Activated T-helper 9 cell treated with anti-CD3 and anti-CD28 coated beads, Interleukin-2, amount 50 U/mL, for 16 hours (primary cell): ENCODE measurements at places on chromosomes 5 and 9.

DNA sequence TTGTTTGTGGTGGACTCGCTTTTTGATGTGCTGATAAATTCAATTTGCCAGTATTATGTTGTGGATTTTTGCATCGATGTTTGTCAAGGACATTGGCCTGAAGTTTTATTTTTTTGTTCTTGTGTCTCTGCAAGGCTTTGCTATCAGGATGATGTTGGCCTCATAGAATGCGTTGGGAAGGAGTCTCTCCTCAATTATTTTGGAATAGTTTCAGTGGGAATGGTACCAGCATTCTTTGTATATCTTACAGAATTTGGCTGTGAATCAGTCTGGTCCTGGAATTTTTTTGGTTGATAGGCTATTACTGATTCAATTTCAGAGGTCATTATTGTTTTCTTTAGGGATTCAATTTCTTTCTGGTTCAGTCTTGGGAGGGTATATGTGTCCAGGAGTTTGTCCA is 141.4 kb upstream of the RGS7BP start:
- DNase-seq = no peak

GRCh38 chr5:8606231-8606630 is 737.3 kb downstream of the MTRR start:
- no peak for DNase-seq

GRCh38 chr9:37667706-37668105 is 17.0 kb downstream of the FRMPD1 start:
- DNase-seq = no peak

DNA sequence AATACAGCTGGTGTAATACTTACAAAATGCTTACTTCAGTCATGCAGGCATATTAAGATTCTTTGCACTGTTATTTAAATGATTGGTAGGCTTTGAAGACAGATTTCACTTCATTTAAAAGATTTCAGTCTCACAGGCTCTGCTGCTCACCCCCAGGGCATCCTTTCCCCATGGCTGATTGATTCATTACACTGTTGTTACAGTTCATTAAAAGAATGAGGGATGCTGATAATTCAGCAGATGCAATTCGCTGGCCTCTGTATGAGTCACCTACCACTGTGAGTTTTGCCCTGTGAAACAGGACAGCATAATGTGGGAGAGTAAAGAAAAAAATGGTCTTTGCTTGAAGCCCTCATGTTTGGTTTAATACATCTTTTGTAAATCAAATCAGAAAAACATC is 246.9 kb downstream of the CYLC2 start:
- DNase-seq = no peak

DNA sequence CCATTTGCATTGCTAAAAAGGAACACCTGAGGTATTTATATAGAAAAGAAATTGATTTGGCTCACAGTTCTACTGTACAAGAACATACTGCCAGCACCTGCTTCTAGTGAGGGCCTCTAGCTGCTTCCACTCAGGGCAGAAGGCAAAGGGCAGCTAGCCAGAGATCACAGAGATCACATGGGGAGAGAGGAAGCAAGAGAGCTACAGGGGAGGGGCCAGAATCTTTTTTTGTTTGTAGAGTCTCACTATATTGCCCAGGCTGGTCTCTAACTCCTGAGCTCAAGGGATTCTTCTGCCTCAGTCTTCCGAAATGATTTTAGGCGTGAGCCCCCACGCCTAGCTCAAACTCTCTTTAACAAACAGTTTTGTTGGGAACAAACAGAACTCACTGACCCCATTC is 6.1 kb downstream of the SLCO4C1 start:
- no peak for DNase-seq

- no peak for DNase-seq
Observed at GRCh38 chr9:13383216-13383615, 103.7 kb upstream of the MPDZ start.

DNA sequence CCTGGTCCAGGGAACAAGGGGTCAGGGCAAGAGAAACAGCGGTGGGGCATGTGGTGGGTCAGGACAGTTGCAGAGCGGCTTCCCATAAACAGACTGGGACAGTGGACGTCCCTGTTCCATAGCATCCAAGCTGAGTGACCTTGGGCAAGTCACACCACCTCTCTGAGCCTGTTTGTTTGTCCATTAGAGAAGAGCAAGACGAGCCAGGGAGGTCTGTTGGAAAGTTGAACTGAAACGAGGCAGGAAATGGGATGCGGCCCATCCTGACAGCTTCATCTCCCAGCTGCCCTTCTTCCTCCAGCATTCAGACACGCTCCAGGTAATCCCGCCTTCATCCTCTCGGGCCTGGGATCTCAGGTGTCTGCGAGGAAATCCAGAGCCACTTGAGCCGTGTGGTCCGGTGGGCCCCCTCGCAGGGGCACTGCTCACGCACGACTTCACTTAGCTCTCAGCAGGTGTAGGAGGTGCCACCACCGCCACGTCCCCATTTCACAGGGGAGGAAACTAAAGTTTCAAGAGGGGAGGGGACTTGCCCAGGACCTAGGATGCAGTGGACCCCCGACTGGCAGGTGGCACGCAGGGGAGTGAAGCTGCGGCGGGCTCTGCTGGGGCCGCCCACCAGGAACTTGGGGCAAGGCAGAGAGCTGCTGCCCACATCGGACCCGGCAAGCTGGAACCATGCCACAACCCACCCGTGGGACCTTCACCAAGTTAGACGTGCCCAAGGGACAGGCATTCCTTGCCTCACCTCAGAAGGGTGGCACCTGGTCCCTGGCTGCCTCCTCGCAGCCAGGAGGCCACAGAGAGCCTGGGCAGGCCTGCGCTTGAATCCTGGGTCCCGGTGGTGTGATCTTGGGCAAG is 13.0 kb downstream of the PTGES2 start:
- DNase-seq = no peak

GRCh38 chr9:126695701-126696400 is 82.1 kb downstream of the LMX1B start:
- no peak for DNase-seq

GRCh38 chr9:81534138-81534875 is 155.0 kb downstream of the TLE1 start:
- DNase-seq = no peak

GRCh38 chr5:1466631-1467265 is 21.5 kb upstream of the SLC6A3 start:
- DNase-seq = no peak

GRCh38 chr9:126152622-126153362 is 173.8 kb upstream of the MVB12B start:
- no peak for DNase-seq

DNA sequence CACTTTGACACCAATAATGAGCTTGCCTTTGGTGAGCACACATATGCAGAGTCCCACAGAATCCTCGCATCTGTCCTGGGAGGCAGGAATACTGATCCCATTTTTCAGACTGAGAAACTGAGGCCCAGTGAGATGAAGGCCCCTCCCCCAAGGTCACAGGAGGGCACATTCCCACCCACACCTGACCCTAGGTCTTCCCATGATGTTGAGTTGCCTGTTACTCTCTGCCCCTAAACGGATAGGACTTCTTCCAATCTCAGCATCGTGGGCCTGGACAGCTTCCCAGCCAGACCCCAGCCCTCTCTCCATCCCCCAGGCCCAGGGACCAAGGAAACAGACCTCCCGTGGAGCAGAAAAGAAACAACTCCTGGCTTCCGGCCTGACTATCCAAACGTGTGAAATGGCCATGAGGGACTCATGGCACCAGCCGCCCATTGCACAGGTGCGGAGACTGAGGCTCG is 877 bp downstream of the SH3GLB2 start:
- no peak for DNase-seq

DNA sequence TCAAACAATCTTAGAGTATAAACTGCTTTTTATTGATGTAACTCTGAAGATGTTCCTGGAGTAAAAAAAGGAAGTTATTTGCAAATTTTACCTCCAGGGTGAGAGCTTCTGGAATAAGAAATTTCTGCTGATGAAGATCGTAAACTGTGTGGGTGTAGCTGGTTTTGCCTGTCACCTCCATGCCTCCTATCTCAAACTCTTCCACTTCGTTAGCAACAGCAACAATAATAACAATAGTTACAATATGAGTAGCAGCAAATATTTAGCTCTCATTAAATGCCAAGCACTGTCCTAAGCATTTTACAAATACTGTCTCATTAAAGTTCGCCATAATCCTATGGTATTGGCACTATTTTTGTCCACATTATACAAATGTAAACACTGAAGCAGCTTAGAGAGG is 57.9 kb downstream of the GCNT1 start:
- DNase-seq = no peak

- no peak for DNase-seq
Observed at GRCh38 chr9:136379003-136379287, 5.5 kb upstream of the CARD9 start.

DNA sequence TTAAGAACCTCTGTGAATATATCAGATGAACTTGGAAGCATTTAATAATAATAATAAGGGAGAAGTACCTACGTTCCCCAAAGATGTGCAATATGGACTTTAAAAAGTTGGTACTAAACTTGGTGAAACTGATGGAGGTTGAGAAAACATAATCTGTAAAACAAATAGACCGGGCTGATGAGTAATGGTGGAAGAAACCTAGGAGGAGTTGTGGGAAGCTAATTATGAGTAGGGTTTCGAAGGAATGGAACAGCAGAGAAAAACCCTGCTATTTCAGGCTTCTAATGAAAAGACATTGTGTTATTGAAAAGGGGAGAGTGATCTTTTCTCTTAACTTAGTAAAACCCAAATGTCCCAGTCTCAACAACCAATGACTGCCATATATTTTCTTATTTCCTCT is 229.3 kb downstream of the PCSK1 start:
- DNase-seq = no peak

DNA sequence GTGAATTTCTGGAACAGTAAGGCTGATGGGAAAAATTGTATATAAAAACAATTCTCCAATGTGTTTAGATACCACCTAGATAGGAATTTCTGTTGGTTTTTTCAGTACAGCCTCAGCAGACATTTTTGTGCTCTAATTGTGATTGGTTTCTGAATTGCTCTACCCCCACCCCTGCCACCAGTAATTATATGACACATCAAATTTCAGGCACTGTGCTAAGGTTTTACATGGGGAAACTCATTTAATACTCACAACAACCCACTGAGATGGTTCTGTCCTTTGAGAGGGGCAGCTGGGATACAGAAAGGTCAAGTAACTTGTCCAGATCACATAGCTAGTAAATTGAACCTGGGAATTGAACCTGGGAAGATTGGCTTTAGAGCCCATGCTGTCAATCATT is 288.0 kb downstream of the ARHGEF28 start:
- no peak for DNase-seq

- no peak for DNase-seq
Observed at GRCh38 chr9:89845862-89846261, 241.1 kb downstream of the GADD45G start.

- no peak for DNase-seq
Observed at GRCh38 chr5:19492861-19493260, 495.1 kb downstream of the CDH18 start.

GRCh38 chr5:106121972-106122605 is 1548.6 kb downstream of the EFNA5 start:
- DNase-seq = no peak

DNA sequence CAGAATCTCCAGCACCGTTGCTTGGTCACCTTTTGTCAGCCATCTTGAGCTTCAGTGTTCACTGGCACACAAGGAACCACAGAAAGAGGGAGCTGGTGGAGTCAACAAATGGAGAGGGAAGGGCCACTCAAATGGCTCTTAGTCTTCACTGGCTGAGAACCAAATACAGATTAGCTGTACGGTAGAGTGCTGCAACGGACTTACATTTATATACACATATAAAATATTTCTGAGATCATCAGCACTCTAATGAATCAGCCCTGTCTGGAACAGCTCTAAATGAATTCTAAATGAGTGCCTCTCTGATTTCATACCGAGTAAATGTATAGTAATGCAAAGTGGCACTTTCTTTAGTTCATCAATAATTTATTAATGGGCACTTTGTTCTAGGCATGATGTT is 24.8 kb downstream of the KCTD16 start:
- no peak for DNase-seq

GRCh38 chr9:26057050-26057449 is 378.8 kb upstream of the TUSC1 start:
- no peak for DNase-seq

DNA sequence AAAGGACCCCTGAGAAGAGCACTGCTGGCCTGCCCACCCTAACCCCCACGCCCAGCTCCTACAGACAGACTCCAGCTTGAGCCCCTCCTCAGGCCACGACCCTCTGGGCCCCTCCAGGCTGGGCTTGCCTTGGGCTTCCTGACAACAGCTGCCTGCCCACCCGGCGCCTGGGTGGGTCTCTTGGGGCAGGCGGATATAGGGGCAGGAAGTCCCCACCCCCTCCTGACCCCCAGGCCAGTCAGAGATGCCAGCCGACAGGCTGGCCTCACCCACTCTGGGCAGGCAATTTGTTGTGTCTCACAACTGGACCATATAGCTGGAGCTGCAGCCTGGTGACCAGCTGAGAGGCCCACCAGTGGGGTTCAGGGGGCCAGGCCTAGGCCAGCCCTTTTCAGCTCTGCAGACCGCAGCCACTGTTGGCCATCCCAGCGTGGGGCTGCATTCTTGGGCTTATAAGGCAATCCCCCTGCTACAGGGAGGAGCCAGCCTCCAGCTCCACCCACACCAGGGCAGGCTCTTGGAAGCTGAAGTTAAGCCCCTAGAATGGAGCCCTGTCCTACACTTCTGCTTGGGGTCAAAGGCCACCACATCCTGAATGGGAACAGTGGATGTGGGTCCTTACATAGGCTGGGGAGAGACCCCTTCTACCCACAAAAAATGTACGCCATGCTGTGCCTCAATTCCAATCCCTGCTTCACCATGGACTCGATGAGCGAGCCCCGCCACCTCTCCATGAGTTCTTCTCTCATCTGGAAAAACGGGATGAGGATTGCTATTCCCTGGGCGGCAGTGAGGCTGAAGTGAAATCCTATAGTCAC is 2.0 kb downstream of the PDLIM7 start:
- no peak for DNase-seq

DNA sequence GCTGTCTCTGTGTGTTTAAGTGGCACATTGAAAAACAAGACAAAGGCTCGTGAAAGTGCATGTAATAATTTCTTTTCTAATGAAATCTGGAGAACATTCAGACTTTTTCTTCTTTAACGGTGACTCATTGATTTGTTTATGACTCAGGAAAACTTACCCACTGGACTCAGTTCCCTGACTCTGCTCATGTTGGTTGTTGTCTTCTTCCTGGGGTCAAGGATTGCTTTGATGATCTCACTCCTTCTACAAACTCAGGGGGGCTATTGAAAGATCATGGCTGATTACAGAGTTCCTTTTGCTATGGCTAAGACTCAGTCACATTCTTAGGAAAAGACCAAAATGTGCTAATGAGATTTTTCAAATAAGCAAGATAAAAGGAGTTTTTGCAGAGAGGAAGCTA is 141.1 kb upstream of the DAP start:
- DNase-seq = no peak

- no peak for DNase-seq
Observed at GRCh38 chr5:821504-821903, 29.3 kb downstream of the ZDHHC11 start.
